ENCODE measurements at places on chromosomes 11 and 22.

DNA sequence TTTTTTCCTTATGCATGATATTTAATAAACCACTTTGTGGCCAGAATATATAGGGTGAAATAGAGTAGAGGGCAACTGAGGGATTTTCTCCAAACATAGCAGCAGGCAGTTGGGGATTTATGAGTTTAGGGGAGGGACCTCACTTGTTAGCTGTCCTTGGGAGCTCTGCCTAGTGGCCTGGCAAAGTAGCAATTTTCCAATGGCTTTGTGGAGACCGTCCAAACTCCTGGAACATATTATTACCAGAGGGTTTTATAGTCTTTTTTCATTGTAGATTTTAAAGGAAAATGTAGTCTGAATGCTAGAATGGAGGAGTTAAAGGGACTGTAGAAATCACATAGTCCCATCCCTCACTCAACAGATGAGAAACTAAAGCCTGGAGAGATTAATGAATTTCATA is 32.3 kb downstream of the AMOTL1 start:
- DNase-seq = no peak

GRCh38 chr11:37026326-37026725 is 428.3 kb upstream of the RAG2 start:
- no peak for DNase-seq

GRCh38 chr11:2509481-2510001 is 64.7 kb downstream of the KCNQ1 start:
- DNase-seq = no peak

DNA sequence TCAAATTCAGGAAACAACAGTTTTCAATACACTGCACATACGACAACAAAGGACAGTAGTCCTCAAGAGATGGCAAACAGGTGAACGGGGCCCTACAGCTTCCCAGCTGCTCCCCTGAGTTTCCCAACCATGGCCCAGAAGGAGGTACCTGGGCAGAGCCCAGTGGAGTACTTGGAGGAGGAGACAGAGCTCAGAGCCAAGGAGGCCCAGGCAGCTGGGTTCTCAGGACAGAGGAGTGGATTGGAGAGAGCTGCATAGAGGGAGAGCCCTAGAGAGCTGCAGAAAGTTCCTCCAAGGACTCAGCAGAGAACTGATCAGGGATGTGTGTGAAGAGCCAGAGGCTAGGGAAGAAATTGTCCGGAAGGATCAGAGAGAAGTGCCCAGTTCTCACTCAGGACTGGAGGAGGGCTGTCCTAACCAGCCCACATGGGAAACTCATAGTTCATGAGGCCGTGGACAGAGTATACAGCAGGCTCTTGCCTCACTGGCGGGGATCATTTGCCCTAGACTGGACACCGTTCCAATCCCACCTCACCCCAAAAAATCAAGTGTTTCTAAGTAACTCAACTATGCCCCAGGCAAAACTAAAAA is 7.6 kb upstream of the ASCL2 start:
- DNase-seq = no peak

- no peak for DNase-seq
These were observed 7.1 kb downstream of the DGCR2 start for GRCh38 chr22:19114984-19115552.

DNA sequence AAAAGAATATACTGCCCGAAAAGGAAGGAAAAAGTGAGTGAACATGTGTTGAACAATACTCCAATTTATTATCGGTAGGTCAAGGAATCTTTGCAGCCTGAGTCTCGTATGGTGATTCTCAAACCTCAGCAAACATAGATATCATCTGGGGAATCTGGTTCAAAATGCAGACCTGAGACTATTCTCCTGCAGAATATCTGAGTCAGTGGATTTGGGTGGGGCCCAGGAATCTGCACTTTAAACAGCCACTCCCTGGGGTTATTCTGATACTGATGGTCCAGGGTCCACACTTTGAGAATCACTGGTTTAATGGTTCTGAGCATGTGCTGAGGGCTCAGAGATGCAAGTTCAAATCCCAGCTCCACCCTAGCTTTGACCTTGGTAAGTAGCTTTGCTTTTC is 53.6 kb upstream of the GRK3 start:
- no peak for DNase-seq

GRCh38 chr11:94139416-94139815 is 10.8 kb downstream of the PANX1 start:
- DNase-seq = no peak
